ENCODE measurements at places on chromosomes 2 and 18.

- H3K4me3 ChIP-seq, result no peak overlapping the region
- H3K27ac ChIP-seq, result no peak overlapping the region
- H3K36me3 ChIP-seq, result no peaks in the 10 kb centered on the region
- no peaks in the 10 kb centered on the region for H3K4me1 ChIP-seq
These were observed 96.4 kb downstream of the LOXHD1 start for GRCh38 chr18:46560671-46561045.

- DNase-seq, result no peak
- H3K36me3 ChIP-seq, result no peaks in the 10 kb centered on the region
- no peak overlapping the region for H3K27ac ChIP-seq
- H3K4me1 ChIP-seq, result peaks cover 45% of the 10 kb centered on the region
These were observed 172.3 kb downstream of the SMAD7 start for GRCh38 chr18:48778344-48779011.

DNA sequence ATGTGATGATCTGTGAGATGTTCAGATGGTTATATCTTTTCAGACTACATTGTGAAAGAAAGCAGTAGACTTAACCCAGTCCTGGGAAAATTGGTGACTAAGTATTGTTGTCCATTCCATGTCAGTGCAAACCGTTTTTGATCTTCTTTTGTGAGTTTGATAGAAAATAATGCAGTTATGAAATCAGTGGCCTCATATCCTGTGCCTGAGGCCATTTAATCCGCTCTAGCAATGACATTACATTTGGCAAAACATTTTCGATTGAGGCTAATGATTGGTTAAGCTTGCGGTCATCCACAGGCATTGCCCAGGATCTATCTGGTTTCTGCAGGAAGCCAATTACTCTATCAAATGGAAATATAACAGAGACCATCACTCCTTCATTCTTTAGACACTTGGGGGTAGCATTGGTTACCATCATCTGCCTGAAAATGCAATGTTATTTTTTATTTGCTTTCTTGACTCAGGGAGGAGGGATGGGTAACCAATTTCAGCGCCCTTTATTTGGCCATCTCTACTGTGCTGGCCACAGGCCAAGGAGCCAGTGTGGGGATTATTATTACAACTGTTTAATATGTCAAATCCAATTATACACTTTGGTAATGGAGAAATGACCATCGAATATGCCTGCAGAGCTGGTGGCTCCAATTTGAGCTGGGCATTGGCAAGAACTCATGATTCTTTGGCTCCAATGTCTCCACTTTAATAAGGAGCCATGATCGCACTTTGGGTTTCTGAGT lies 33.6 kb downstream of the TRIB2 start:
- H3K4me3 ChIP-seq, result no peak overlapping the region
- H3K4me1 ChIP-seq, result no peaks in the 10 kb centered on the region
- H3K36me3 ChIP-seq, result no peaks in the 10 kb centered on the region

- DNase-seq, result no peak
- peaks cover 61% of the 10 kb centered on the region for H3K4me1 ChIP-seq
- H3K4me3 ChIP-seq, result no peak overlapping the region
- H3K27me3 ChIP-seq, result no peaks in the 10 kb centered on the region
- no peaks in the 10 kb centered on the region for H3K36me3 ChIP-seq
These were observed 21.3 kb upstream of the TMEM131 start for GRCh38 chr2:98016908-98017670.

DNA sequence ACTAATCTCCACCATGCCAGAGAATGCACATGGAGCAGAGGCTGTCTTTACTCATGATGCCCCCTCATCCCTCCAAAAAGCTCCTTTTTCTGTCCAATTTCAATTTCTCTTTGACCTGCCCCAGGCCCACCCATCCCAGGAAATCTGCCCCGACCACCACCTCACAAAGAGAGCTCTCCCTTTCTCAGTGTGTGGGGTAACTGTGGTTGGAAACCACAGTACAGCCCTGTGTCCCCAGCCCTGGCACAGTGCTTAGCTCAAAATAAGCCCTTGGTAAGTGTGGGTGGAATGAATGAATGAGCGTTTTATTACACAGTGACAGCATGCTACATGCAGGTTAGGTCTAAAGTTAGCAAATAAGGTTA lies 43.7 kb upstream of the CAB39 start:
- no peaks in the 10 kb centered on the region for H3K27me3 ChIP-seq
- H3K27ac ChIP-seq, result no peak overlapping the region
- DNase-seq, result no peak
- H3K36me3 ChIP-seq, result no peaks in the 10 kb centered on the region
- H3K4me1 ChIP-seq, result peaks cover 26% of the 10 kb centered on the region

- DNase-seq, result no peak
- H3K4me3 ChIP-seq, result no peak overlapping the region
- H3K27ac ChIP-seq, result no peak overlapping the region
- no peaks in the 10 kb centered on the region for H3K4me1 ChIP-seq
- H3K27me3 ChIP-seq, result no peaks in the 10 kb centered on the region
These were observed 44.3 kb downstream of the AGAP1 start for GRCh38 chr2:235538144-235538639.

- no peaks in the 10 kb centered on the region for H3K36me3 ChIP-seq
- H3K4me1 ChIP-seq, result peaks cover 25% of the 10 kb centered on the region
- no peak overlapping the region for H3K27ac ChIP-seq
These were observed 42.0 kb upstream of the CREB1 start for GRCh38 chr2:207487650-207488311.

Measured in B cell (primary cell).